ENCODE measurements at places on chromosomes 2 and 18.

- no peak for DNase-seq
These were observed 189.6 kb downstream of the MIB1 start for GRCh38 chr18:21930177-21930576.

GRCh38 chr2:238287737-238288649 lies at the start of gene PER2:
TSS of gene PER2 (minus strand) at chr2:238288610. CDS start at chr2:238277936, 10,674 bp downstream.
- peak; percentile 83 for DNase-seq

DNA sequence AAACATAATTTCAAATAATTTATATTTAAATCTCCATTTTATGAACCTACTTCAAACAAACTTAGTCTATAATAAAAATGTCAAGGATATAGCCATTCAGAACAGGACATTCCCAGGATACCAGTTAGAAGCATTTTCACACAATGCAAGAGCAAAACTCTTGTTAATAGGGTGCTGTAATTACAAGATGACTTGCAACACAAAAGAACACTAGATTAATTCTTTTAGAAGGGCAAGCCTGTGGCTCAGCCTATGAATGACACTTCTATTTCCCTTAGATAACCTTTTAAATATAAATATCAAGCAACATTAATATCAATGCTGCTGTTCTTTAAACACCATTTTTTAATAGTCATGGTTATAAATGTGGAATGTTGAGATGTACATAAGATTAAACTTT lies 157.9 kb upstream of the SCN7A start:
- no peak for DNase-seq

DNA sequence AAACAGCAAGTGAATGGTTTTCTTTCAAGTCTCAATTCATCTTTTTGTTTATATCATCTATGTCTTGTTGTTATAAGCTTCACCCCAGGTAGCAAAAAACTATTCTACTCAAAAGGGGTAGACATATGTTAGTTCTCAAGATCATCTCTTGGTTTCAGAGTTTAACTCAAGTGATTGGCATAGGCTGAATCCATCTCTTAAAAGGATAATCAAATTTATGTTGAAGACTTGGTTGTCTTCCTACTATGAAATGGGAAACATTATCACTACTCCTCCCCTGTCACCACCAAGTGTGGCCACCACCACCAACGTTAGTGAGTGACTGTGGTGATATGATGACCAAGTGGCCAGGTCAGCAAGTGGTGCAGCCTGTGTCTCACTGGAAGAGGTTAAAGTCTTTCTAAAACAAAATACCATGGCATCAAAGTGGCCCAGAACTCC lies 1.5 kb downstream of the IL1B start:
- DNase-seq, result no peak

GRCh38 chr2:96869281-96869821 lies 529 bp downstream of the SEMA4C start:
- DNase-seq, result no peak

All from AG09309 (cell line).